ENCODE measurements at places on chromosomes 16 and 17. TPM values are rescaled to one million over a fixed set of nuclear protein-coding genes. Genes with fewer than 3 reads are reported as not detected.

DNA sequence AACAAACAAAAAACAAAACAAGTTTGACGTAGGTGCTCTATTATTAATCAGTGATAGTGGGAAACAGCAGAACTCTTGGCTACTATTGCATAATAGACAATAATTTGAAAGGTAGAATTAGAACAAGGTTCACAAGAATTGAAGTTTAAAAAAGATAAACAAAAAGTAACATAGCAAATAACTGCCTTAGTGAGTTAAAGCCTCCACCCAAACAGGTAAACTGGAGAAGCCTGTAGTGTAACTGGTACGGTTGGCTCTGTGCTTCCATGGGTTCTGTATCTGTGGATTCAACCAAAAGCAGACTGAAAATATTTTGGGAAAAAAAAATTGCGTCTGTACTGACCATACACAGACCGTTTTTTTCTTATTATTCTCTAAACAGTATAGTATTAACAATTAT is 38.5 kb downstream of the MBTD1 start:
- no peak for DNase-seq
- no peak overlapping the region for H3K4me3 ChIP-seq
- H3K4me1 ChIP-seq = no peaks in the 10 kb centered on the region
- no peak overlapping the region for H3K27ac ChIP-seq
- H3K27me3 ChIP-seq = no peaks in the 10 kb centered on the region
- peaks cover 85% of the 10 kb centered on the region for H3K36me3 ChIP-seq

DNA sequence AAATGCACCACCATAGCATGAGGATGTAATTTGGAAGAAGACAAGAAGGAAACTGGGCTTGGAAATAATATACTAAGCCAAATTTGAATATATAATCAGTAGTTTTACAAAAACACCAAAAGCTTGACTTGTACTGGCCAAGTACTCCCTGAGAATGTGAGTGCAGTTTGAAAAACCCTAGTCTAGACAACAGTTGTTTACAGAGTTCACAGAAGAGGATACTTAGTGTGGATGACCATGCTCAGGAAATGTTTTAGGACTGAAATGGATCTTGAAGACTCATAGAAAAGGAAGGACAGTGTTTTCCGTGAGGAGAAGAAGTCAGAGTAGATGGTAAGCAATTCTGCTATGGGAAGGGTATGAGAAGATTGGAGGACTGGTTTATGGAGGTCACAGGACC is 1.9 kb upstream of the CDYL2 start:
- H3K36me3 ChIP-seq = no peaks in the 10 kb centered on the region
- no peak for DNase-seq
- H3K4me1 ChIP-seq = no peaks in the 10 kb centered on the region
- no peak overlapping the region for H3K4me3 ChIP-seq
- H3K27ac ChIP-seq = no peak overlapping the region
- H3K27me3 ChIP-seq = no peaks in the 10 kb centered on the region

DNA sequence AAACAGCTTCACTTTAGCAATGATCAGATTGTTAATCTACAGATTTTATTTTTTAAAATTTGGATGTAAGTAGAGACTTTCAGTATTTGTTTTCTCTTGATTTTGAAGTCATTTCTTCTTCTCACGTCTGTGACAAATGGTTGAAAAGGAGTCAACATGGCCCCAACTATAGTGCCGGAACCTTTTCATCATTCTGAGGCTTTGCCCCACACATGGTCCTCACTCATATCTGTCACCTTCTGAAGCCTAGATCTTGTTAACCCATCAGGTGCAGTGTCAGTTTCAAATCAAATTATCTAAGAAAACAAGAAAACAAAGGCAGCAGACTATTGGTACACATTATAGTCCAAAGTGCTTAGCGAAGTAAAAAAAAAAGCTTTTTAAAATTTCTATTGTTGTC is 124.1 kb downstream of the TRIM37 start:
- H3K27me3 ChIP-seq = no peaks in the 10 kb centered on the region
- H3K4me3 ChIP-seq = no peak overlapping the region
- no peaks in the 10 kb centered on the region for H3K36me3 ChIP-seq
- DNase-seq = no peak
- no peaks in the 10 kb centered on the region for H3K4me1 ChIP-seq

Gene SOST
- total RNA-seq = not detected

DNA sequence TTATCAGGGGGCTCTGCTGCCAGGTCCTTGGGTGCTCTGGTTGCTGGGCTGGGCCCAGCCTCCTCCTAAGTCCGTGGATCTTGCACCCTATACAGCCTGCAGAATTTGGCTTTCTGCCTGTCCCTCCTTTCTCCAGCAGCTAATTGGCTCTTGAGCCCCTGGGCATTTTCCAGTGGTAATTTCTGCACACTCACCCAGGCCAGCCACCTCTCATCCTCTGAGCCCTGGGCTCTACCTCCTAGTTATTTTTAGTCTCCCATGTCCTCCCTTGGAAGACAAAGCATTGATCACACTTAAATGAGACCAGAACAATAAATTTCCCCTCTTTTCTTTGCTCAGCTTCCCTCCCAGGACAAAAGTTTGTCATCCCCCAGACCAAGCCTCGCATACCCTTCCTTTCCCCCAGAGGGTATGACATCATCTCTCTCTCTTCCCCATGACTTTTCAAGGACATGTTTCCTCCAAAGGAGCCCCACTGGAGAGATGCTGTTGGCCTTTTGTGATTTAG is 38.1 kb downstream of the C17orf75 start:
- H3K4me3 ChIP-seq = no peak overlapping the region
- no peak overlapping the region for H3K27ac ChIP-seq
- H3K27me3 ChIP-seq = peaks cover 4% of the 10 kb centered on the region

Gene BCO1
- not detected for total RNA-seq

Gene NRN1L
- total RNA-seq = 0.77 TPM

- H3K27me3 ChIP-seq = no peaks in the 10 kb centered on the region
- H3K4me3 ChIP-seq = no peak overlapping the region
- H3K36me3 ChIP-seq = no peaks in the 10 kb centered on the region
- no peak overlapping the region for H3K27ac ChIP-seq
- DNase-seq = no peak
Measured at GRCh38 chr16:58492735-58493134, 7.2 kb upstream of the NDRG4 start.

DNA sequence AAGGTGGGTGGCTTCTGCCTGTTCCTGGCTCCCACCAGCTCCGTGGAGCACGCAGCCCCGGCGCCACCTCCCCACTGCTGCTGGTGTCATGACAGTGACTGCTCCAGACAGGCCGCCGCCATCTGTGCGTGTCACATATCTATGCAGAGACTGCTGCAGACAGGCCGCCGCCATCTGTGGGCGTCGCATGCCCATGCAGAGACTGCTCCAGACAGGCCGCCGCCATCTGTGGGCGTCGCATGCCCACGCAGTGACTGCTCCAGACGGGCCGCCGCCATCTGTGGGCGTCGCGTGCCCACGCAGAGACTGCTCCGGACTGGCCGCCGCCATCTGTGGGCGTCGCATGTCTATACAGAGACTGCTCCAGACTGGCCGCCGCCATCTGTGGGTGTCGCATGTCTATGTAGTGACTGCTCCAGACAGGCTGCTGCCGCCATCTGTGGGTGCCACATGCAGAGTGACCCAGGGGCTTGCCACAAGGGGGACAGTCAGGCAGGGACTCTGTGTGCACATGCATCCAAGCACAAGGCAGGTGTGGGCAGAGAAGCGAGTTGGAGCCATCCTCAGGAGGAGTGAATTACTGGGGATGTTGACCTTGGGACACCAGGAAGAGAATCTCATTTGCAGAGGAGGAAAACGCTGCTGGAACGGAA is 3.3 kb upstream of the FN3KRP start:
- peaks cover 28% of the 10 kb centered on the region for H3K4me1 ChIP-seq
- no peak overlapping the region for H3K27ac ChIP-seq
- H3K4me3 ChIP-seq = no peak overlapping the region

DNA sequence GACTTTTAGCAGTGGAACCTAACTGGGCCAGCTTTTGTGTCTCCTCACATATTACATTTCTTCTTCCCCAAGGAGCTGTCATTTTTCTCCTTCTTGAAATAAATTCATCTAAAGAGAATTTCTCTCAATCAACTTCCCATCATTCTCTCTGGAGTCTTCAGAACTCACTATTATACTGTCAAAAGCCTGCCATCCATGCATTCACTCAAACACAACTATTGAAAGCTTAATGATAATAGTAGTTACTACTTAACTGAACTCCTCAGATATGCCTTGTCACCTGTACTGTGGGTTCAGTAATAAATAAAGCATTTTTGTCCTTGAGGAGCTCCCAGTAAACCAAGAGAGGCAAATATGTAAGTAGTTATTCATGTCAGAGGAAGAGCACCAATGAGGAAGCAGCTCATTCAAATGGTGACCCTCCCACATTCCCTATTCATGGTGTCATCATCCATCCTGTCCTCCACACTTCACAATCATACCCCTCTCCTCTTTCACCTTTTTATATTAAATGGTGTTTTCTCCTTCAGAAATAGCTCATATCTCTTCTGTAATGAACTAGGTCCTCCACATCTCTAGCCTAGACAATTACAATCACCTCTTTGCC is 162.6 kb downstream of the CA10 start:
- no peak overlapping the region for H3K4me3 ChIP-seq
- no peaks in the 10 kb centered on the region for H3K36me3 ChIP-seq
- H3K27ac ChIP-seq = no peak overlapping the region
- H3K4me1 ChIP-seq = no peaks in the 10 kb centered on the region
- H3K27me3 ChIP-seq = no peaks in the 10 kb centered on the region

GRCh38 chr17:80544655-80545498 is at the start of gene RPTOR:
TSS of gene RPTOR (plus strand) at chr17:80544838. CDS start at chr17:80545630, 792 bp downstream.
- peak within 1 kb of the TSS; percentile 84 for H3K4me3 ChIP-seq
- peak; percentile 92 for DNase-seq
- H3K36me3 ChIP-seq = no peaks in the 10 kb centered on the region
- peaks cover 31% of the 10 kb centered on the region for H3K4me1 ChIP-seq
- H3K27me3 ChIP-seq = no peaks in the 10 kb centered on the region

Gene HYDIN
- 0.85 TPM for total RNA-seq

DNA sequence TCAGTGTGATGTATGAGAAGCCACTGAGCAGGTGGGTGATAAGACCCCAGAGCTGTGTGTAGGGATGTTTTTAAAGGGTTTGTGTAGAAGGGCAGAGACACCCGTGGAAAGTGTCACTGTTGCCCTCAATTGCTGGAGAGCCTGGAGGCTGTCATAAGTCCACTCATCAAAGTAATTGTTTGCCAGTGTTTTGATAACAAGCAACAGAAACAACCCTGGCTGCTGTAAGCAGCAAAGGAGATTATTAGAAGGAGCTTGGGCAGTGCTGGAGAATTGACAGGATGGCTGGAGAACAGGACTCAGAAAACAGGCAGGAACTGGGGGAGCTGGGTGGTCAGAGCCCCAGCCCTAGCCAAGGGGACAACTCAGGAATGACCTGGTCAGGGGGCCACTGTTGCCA is 119.6 kb downstream of the CCDC182 start:
- peaks cover 4% of the 10 kb centered on the region for H3K4me1 ChIP-seq
- DNase-seq = no peak
- H3K27ac ChIP-seq = no peak overlapping the region
- no peaks in the 10 kb centered on the region for H3K27me3 ChIP-seq

DNA sequence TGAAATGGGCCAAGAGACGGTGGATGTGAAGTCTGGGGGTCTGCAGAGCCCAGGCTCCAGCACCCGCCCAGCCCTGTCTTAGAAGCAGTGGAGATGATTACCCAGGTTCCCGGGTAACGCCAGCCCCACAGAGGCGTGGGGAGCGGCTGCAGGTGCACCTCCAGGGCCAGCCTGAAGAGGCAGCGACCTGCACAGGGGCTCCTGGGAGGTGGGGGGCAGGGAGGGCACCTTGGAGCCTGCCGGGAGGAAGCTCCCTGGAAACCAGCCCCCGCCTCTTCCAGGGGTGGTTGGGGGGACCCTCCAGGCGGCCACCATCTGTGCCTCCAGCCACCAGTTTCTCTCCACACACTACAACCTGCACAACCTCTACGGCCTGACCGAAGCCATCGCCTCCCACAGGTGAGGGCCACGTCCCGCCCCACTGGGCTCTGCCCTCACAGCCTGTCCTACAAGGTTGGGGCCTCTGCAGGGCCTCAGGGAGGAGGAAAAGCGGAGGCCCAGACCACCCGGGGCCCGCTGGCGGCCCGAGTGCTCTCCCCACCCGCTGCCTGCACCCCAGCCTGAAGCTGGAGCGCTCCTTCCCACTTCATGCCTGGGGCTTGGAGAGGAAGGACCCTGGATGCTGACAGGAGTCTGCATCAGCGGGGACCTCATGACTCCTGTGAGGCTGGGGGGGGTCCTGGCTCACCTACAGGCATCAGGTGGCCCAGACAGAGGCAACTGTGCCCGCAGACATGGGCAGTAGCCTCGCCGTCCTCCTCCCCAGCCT is 10.5 kb downstream of the GAA start:
- H3K4me1 ChIP-seq = no peaks in the 10 kb centered on the region
- no peak overlapping the region for H3K27ac ChIP-seq
- DNase-seq = peak; percentile 40
- no peak overlapping the region for H3K4me3 ChIP-seq

Gene PIRT
- not detected for total RNA-seq

DNA sequence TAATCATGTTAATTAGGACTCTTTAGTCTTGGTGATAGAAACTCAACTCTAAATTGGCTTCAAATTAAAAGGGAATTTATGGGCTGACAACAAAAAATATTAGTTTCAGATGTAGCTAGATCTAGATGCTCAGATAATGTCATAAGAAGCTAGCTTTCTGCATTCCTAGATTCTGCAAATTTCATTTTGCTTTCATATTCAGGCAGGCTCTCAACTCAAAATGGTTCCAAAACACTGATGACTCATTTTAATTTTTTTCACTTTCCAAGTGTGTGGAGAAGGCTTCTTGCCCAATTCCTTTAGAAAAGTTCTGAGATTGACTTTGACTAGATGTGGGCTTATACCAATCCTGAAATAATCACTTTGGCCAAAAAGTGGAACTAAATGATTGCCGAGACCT is 236.7 kb upstream of the GOT2 start:
- no peaks in the 10 kb centered on the region for H3K4me1 ChIP-seq
- no peak overlapping the region for H3K27ac ChIP-seq
- no peaks in the 10 kb centered on the region for H3K27me3 ChIP-seq
- no peak for DNase-seq
- H3K4me3 ChIP-seq = no peak overlapping the region
- H3K36me3 ChIP-seq = no peaks in the 10 kb centered on the region

Gene CCL5
- 2.0 TPM for total RNA-seq
